ENCODE measurements at places on chromosomes 2 and 18.

DNA sequence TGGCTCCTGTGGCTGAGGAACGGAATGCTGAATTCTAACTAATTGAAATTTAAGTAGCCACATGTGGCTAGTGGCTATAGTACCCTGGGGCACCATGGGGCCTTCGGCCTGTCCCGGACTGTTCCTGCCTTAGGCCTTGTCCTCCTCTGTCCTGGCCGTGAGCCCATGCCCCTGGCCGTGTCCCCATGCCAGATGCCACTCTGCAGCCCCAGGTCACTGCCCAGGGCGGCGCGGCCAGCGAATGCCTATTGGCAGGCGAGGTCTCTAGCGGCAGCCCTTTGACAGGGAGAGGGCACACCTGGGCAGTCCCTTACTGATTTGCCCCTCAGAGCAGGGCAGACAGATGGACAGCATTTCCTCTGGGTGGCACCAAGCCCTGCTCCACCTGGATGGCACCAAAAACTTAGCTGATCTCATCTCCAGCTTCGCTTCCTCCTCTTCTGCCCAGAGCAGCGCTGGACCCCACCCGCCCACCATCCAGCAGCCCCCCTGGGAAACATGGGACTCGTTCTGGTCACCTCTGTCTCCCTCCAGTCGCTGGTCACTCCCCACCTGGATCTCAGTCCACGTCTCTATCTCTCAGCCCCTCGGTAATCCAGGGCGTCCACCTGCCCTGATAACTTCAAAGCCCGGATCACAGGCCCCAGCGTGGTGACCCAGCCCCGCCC lies 1.1 kb upstream of the DGKD start:
- no peak for DNase-seq

DNA sequence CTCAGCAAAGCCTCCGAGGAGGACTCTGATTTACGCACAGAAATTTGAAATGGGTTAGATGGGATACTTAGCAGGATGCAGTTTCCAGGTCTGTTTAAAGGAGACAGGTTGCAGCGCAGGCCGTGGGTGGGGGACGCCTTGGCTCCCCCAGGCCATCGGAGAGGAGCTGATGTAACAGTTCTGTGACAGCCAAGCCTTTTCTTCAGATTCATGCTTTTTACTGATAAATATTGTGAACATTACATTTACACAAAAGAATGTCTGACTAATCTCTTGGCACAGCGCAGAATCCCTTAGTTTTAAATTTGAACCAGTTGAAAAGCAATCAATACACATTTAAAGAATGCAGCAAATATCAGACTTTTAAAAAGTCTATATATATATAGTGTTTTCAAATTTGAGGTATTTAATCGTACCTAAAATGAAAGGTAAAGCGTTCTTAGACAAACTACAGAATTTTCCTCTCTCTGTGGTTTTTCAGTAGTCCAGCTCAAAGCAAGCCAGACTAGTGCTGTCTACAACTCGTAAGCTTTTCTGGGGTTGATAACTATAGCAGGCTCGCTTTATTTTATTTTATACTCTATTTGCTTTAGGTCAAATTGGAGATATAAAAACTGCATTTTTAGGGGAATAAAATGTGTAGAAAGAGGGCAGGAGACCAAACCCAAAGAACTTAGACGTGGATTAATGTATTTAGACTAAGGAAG lies 221.9 kb downstream of the PIEZO2 start:
- DNase-seq = no peak

GRCh38 chr2:229202646-229203045 lies 68.4 kb downstream of the PID1 start:
- no peak for DNase-seq

DNA sequence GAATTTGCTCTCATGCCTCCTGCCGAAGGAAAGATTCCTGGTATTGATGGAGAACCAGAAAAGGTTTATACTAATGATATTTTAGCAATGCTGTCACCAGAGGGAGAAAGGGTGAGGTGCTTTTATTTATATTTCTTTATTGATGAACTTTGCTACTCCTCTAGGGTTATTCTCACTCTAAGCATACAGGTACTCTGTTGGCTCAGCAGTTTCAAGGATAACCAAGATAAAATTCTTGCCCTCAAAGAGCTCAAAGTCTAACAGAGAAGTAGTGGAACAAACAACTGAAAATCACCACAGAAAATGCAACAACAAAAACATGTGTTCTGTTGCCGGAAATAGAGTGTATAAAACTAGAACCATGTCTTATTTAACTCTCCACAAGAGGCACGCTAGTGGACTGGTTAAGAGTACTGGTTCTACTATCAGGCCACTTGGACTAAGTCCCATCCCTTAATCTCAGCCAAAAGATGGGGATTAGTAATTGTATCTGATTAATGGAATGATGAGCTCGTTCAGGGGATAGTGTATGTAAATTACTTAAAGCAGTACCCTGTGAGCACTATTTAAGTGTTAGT lies 103.6 kb downstream of the DNAH6 start:
- DNase-seq = no peak

GRCh38 chr2:159163930-159164329 lies 122.6 kb downstream of the WDSUB1 start:
- DNase-seq = no peak

DNA sequence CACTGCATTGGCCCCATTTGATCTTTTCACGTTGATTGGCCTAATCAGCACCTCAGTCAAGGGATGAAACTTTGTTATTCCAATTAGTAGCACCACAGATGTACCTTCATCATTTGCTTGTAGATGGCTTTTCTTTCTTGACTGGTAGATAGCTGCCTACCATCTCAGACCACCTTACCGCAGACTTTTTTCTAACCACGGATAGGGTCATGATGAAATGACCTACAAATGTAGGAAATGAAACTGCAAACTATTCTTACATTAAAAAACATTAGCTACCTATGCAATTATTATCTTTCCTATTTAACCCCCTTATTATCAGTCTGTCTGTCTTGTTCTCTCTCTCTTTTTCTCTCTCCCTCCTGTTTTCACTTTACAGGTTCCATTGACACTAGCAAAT lies 22.4 kb upstream of the SLC25A52 start:
- DNase-seq = no peak

DNA sequence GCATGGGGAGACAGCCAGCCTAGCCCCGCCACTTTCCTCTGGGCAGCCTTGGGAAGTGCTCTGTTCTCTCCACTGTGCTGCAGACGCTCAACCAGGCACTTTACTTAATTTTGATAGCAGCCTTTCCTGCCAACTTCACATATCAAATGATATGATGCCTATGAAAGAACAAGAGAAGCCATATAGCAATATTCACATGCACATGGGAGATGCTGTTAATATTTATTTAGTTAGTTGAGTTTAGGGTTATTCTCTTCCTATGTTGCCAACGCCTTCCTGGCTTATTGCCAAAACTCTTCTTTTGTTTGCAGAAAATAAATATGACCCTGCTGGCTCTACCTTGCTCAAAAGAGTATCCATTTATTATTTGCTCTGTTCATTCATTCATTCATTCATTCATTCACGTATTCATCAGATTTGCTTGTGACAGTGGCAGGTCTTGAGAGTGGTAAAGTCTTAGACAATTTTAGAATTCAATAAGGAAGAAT lies 99.3 kb downstream of the GATA6 start:
- DNase-seq = no peak

GRCh38 chr2:56474412-56475158 lies 290.8 kb downstream of the CCDC85A start:
- DNase-seq = no peak

- peak; percentile 37 for DNase-seq
These were observed 36.9 kb upstream of the SLC14A1 start for GRCh38 chr18:45686891-45687611.

DNA sequence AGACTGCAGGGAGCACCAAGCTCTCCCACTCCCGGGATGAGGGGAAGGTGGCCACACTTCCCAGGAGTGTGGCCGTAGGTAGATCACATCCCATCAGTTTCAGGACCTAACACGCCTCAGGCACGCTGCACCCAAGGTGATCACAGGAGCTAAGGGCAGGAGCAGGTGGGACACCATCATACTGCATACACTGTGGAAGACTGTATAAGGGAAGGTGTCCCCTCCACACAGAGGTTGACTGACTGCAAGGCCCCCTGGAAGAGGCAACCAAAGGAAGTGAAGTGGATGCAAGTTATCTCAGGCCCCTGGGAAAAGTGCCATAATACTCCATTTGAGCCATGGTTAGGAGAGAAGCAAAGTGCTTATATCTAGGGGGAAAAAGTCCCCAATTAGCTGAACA lies 351.9 kb upstream of the SMIM21 start:
- DNase-seq = no peak

DNA sequence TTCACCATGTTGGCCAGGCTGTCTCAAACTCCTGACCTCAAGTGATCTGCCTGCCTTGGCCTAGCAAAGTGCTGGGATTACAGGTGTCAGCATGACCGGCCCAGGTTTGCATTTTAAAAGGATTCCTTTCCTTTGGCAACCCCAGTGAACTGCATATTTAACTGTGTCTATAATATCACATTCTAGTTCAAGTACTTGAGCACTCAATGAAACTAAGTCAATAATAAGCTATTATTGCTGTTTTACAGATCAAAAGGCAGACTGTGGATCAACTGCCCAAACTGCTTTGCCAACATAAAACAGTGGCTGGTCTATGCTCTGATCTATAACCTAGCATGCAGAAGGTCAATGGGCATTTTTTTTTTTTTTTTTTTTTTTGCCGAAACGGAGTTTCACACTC lies 144.5 kb downstream of the USP34 start:
- no peak for DNase-seq

DNA sequence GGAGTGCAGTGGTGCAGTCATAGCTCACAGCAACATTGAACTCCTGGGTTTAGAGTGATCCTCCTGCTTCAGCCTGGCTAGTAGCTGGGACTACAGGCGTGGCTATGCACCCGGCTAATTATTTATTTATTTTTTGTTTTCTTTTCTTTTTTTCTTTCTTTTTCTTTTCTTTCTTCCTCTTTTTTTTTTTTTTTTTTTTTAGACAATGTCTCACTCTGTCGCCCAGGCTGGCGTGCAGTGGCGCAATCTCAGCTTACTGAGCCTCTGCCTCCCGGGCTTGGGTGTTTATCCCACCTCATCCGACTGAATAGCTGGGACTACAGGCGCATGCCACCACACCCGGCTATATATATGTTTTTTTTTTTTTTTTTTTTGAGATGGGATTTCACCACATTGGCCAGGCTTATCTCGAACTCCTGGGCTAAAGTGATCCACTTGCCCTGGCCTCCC lies 1.4 kb upstream of the ANXA4 start:
- DNase-seq = no peak

DNA sequence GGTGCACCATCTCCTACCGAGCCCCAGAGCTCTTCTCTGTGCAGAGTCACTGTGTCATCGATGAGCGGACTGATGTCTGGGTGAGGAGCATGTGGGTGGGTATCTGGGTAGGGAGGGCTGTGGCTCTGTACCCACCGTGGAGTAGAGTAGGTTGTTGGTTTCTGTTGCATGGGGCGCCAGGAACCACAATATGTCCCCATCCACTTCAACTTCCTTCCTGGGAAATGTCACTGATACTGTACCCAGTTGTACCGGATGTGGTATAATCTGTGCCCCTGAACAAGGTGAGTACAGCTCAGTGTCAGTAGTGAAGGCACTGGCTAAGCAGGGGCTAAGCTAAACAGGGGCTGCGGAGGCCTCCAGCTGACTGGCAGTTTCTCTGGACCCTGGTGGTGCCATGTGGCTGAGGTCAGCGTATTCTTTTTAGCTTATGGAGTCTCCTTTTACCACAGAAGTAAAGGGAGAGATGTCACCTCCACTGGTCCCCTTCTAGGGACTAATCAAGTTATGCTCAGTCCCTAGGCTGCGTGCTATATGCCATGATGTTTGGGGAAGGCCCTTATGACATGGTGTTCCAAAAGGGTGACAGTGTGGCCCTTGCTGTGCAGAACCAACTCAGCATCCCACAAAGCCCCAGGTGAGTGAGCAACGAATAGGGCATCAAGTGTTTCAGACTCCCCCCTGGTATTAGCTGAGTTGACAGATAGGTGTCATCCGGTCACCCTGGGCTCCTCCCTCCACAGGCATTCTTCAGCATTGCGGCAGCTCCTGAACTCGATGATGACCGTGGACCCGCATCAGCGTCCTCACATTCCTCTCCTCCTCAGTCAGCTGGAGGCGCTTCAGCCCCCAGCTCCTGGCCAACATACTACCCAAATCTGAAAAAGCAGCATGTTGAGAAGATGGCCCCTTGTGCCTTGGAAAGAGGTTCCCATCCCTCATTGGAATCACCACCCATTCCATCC lies 2.7 kb downstream of the STK16 start:
- peak; percentile 45 for DNase-seq

GRCh38 chr2:240920783-240921231 lies 14.7 kb downstream of the CROCC2 start:
- no peak for DNase-seq

- DNase-seq = no peak
These were observed 917.6 kb upstream of the ACVR2A start for GRCh38 chr2:146927080-146927711.

DNA sequence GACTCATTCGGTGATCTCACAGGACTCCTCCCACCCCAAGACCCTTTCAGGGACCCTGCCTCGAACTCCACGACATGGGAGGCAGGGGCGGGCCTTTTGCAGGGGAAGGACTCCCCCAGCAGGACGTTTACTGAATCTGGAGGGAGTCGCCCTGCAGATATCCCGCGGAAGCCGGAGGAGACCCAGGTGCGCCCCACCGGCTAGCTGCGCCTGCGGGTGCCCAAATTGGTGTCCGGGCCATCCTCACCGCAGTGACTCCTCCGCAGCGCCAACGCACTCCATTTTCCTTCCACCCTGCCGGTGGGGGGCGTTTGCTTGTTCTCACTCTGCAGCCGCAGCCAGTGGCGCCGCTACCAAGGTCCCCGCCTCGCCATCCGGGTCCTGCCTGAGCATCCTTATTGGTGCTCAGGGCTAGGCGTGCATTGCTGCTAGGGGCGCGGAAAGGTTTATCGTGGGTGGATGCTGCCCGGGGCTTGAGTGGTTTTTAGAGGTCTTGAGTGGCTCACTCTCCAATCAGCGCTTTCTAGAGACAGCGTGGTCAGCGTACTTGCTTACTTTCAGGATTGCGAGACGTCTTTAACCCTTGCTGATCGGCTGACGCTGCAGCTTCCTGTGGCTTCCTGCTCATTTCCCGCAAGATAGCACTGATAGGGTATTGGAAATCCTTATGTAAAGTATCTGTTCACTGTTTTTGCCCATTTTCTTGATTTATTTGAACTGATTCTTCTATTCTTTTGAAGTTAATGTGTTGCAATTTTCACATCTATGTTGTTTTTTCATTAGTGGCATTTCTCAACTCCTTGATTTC lies 81.4 kb downstream of the BIN1 start:
- DNase-seq = peak; percentile 65

DNA sequence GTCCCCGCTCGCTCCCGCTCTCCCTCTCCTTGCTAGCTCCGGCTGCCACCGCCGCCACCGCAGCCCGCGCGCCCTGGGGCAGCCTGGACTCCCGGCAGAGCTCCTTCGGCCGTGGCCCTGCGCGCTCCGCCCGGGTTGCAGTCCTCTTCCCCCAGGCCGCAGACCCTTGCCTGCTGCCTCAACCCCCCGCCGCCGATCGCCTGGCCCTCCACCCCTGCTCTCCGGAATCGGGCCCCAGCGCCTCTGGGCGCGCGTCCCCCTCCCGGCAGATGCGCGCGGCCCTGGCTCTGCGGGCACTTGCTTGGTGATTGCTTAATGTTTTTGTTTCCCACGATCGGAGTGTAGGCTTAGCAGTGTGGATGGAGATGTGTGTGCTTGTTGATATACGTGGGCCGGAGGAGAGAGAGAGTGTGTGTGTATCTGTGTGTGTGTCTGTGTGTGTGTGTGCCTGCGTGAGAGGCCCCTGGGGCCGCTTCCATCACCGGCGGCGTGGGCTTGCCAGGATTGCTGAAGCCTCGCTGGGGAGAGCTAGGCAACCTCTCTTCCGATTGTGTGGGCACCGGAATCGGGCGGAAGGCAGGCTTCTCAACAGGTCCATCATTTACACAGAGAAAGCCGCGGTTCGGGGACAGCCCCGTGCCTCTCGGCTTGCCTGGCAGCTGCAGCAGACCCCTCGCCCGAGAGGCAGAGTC lies 877 bp downstream of the INHBB start:
- DNase-seq = no peak

- DNase-seq = no peak
These were observed 180.1 kb upstream of the OSR1 start for GRCh38 chr2:19538411-19538963.

Data from T follicular helper cell (primary cell).